ENCODE measurements at places on chromosomes 16 and 17.

GRCh38 chr17:64723781-64724180 is 61.7 kb upstream of the SMURF2 start:
- no peak for DNase-seq

DNA sequence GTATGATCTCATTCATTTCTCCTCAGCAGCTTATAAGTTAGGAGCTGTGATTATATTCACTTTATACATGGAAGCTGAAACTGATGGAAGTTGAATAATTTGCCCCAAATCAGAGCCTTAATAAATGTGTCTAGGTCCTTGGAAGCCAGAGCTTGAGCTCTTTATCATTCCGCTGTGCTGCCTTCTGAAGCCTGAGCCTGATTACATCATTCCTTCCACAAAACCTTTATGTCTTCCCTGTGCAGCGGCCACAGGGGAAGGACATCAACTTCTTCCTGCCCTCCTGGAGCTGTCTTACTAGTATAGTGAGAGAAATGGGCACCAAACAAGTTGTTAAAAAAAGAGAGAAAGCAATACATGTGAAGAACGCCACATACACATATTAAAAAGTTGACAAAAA is 6.8 kb downstream of the TNRC6C start:
- DNase-seq: no peak

DNA sequence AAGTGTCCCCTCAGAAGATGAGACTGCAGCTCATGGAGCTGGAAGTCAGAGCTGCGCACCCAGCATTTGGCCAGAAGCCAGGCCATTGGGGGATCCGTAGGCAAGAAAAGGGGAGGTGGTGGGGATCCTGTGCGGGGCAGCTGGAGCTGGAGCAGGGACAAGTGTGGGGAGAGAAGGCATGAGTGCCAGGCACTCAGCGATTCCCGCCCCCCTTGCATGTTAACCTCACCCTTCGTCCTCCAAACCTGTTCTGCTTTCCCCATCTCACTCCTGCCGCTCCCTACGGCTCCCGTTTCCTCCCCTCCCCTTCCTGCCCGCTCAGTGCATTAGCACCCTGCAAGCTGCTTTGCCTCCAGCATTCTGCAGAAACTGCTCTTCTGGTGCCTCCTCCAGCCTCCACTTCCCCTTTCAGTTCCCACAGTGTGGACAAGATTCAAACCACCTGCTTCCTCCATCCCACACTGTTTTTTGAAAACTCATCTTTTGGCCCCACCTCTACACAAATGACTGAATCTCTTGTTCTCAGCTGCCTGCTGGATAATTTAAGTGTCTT is 5.6 kb downstream of the ALOX15 start:
- no peak for DNase-seq

DNA sequence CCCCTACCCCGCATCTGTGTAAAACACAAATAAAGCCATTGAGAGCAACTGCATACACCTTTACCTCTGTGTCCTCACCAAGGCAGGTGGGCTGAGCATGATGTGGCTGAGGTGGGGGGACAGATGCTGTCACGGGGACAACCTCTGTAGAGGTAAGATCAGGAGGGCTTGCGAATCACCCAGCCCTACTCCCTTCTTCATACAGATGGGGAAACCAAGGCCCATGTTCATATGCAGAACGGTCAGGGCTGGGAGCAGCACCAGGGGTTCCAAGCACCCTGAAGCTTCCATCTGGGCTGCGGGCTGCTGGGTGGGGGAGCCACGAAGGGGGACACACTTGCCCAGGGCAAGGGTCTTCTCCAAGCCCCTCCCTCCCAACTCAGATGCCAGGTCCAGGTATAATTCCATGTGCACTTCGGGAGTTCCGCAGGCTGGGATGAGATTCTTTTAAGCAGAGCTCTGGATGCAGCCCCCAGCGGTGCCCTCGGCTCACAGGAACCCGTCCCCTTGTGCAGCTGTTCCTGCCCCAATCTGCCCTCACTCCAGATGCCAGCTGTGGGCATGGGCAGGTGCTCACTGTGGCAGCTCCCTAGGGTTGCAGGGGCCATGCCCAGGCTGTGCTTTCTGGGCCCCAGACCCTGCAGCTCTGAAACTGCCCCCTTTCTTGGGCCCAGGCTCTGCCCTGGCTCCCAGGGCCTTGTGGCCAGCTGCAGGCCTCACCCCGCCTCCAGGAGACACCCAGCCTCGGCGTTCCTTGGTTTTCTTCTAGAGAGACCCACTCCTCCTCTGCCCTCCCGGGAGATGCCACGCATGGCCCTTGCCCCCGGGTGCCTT is 9.6 kb downstream of the CTRB1 start:
- no peak for DNase-seq

DNA sequence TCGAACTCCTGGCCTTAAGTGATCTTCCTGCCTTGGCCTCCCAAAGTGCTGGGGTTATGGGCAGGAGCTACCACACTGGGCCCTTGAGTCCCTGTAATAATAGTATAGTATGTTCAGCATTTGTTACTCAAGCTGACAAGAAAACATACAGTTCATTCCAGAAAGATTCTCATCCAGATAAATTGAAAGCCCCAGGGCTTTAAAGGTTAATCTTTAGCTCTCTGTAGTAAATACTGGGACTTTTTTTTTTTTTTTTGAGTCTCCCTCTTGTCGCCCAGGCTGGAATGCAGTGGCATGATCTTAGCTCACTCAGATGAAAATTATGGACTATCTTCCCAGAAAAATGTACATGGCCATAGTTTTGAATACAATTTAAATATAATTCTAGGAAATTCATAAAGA is 11.0 kb downstream of the BRCA1 start:
- DNase-seq: no peak

- DNase-seq: peak; percentile 37
Observed at GRCh38 chr17:62652251-62653001, 25.0 kb downstream of the MRC2 start.

- no peak for DNase-seq
Observed at GRCh38 chr17:19366637-19366972, 4.1 kb upstream of the B9D1 start.

DNA sequence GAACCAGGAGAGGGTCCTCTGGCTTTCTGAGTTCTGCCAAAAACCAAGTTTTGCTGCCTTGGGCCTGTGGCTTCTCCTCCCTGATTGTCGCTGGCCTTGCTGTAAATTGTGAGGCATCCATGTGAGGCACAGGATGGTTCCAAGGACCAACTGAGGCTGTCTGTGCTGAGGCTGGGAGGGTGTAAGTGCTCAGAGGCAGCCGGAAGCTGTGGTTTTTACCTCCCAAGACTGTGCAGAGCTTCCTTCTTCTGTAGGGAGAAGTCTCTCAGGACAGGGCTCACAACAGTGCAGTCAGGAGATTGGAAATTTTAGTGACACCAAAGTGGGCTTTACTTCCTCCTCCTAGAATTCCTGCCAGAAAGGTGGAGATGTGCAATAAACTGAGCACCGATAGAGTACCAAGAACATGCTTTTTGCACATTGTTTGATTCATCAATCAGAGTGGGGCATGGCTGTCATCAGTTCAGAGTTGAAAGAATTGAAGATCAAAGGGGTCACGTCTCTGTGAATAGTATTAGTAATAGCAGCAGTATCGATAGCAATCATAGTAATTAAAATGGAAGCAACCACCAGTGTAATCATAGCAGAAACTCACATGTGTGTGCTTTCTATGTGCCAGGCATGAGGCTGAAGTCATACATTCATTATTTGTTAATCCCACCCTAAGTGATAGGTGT is 467.1 kb downstream of the WWOX start:
- no peak for DNase-seq

GRCh38 chr17:50207315-50207714 is 5.9 kb upstream of the COL1A1 start:
- DNase-seq: no peak

DNA sequence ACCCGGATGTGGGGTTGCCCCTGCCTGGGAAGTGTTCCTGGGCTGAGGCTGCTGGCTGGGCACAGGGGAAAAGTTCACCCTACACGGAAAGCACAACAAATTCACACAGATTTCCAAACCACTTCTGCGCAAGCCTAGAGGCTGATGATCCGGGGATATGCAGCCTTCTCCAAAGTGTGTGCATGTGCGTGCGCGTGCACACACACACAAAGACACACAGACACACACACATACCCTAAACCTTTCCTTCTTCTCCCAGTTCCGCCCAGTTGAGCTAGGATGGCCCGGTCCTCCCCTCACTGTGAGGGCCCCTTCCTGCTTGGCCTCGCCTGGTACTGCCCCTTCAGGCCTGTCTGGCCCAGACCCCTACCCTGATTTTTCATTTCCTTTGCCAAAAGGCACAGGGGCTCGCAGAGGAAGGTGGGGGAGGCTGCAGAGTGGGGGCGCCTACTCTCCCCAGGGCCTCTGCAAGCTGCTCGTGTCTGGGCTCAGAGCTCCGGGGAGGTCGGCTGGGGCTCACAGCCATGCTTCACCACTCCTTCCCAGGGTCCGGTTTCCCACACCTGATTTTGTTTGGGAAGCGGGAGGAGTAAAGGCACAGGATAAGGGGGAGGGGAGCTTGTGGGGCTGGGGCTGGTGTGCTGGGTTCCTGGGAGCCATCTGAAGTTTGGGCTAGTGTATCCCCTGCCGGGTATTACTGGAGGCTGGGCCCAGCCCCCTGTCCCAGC is 144.7 kb downstream of the ENGASE start:
- DNase-seq: no peak

DNA sequence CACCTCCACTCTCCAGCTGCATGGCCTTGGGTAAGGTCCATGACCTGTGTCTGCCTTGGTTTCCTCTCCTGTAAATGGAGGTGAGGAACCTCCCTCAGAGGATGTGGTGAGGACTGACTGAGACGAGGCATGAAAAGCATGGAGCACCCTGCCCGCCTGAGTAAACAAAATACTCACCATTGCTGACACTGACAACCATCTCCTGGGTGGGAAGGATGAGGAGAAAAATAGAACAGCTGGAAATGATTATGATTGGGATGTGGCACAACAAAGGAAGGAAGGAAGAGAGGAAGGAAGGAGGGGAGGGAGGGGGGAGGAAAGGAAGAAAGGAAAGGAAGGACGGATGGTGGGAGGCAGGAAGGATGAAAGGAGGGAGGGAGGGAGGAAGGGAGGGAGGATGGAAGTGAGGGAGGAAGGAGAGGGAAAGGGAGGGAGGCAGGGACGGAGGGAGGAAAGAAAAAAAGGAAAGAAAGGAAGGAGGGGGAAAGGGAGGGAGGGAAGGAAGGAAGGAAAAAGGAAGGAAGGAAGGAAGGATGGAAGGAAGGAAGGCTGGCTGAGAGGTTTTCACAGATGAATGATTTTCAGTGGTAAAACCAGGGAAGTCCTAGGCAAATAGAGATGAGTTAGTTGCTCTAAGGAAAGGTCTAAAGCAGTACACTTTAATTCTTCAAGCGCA is 276.5 kb upstream of the XYLT1 start:
- no peak for DNase-seq

DNA sequence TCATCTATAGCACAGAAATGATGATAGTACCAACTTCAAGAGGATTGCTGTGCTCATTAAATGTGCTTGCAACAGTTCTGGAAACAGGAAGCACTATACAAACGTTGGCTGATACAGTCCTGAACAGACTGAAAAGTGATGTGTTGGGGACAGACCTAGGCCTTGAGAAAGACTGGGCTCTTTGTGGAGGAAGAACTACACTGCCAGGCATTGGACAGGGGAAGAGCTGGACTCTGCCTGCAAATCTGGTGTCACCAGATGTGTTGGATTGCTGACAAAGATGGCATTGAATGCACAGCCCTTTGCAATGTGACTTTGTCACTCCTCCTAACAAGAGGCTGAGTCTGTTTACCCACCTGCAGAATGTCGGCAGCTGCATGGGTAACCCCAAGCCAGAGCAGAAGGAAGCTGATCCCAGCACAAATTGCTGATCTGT is 12.4 kb upstream of the ST6GALNAC2 start:
- DNase-seq: no peak

- DNase-seq: no peak
Observed at GRCh38 chr16:25027281-25027680, 12.1 kb upstream of the ARHGAP17 start.

DNA sequence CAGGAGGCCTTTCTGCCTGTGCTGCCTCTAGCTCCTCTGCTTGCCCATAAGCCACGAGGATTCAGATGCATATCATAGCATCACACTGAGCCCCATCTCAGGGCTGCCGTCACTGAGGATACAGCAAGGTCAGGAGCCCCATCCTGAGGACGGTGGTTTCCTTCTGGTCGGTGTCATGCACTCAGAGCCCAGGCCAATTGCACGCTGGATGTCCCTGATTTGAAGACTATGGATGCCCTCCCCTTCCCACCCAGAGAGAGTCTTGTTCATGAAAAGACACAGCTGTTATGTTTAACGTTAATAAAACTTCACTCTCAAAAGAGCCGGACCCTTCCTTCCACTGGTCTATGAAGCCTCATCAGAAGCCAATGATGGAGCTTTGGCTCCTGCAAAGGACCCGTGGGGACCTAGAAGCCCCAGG is 19.9 kb downstream of the COTL1 start:
- DNase-seq: peak; percentile 55

GRCh38 chr16:7408700-7409365 is 76.2 kb downstream of the RBFOX1 start:
- DNase-seq: no peak

GRCh38 chr17:11279776-11280344 is 38.8 kb downstream of the SHISA6 start:
- no peak for DNase-seq

GRCh38 chr17:21382560-21383495 is 6.7 kb downstream of the KCNJ12 start:
- no peak for DNase-seq

- DNase-seq: no peak
Observed at GRCh38 chr17:62780269-62780668, 27.8 kb downstream of the MARCHF10 start.

- no peak for DNase-seq
Observed at GRCh38 chr16:81574168-81574567, 129.6 kb downstream of the CMIP start.

- no peak for DNase-seq
Observed at GRCh38 chr16:125011-125410, 13.5 kb downstream of the NPRL3 start.

- DNase-seq: no peak
Observed at GRCh38 chr16:68065716-68066305, 19.4 kb upstream of the NFATC3 start.

DNA sequence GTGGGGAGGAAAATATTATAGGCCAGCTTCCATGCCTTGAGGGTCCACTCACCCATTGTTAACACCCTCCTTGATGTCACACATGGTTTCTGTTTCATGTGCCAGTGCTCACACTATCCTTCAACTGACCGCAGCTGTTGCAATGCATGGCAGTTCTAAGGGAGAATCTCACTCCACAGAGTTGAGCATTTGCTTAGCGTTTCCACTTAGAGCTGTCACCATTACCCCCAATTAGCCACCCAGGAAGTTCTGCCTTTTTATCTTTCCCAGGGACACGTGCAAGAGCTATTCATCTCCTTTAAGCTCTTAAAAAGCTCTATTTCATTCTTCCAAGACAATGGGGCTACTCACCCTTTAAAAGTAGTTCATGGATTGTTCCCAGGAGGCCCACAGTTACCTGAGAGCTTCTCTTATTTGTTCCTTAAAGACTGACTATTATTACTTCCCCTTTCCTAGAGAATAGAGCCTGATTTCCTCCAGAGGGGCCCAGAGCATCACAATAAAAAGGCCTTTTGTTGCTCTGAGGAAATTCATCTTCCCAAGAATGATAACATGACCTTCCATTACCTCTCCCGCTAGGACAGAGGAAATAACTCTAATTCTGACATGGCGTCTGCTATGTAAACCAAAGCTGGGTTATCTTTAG is 126.8 kb downstream of the CACNG3 start:
- no peak for DNase-seq
